Fibroblast of the aortic adventitia (primary cell): ENCODE measurements at places on chromosomes 2 and 18.

- peak; percentile 46 for DNase-seq
Measured at GRCh38 chr18:57437766-57438671, 2.8 kb downstream of the ONECUT2 start.

GRCh38 chr2:202278036-202278760 lies 12.6 kb downstream of the NOP58 start:
- peak; percentile 63 for DNase-seq

GRCh38 chr18:46868169-46868921 lies 49.0 kb downstream of the PIAS2 start:
- no peak for DNase-seq

- DNase-seq = no peak
Measured at GRCh38 chr2:236575510-236575909, 5.9 kb downstream of the ACKR3 start.
